ENCODE measurements at places on chromosomes 3 and 15. TPM values are rescaled to one million over a fixed set of nuclear protein-coding genes. Genes with fewer than 3 reads are reported as not detected.

Gene GATM
- 5.4 TPM for total RNA-seq

GRCh38 chr3:53122255-53122932 is 7.8 kb downstream of the RFT1 start:
- no peak for DNase-seq

Gene ZNF385D
- total RNA-seq = 7.8 TPM

DNA sequence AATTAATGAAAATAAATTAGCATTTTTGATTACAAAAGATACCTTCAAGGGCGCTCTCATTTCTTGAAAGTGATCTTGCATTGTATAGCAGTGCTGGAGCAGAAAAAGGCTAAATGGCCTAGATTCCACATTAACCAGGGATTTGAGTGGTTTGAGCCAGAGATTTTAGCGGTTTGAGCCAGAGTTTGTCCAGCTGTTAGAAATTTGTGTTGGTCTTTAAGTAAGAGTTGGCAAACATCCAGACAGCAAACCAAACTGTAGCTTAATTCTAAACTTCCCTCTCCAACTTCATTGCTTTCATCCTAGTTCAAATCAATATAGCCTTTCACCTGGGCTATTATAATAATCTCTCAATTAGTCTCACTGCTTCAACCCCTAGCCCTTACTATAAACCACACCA is 351.7 kb downstream of the IGSF11 start:
- DNase-seq = no peak

DNA sequence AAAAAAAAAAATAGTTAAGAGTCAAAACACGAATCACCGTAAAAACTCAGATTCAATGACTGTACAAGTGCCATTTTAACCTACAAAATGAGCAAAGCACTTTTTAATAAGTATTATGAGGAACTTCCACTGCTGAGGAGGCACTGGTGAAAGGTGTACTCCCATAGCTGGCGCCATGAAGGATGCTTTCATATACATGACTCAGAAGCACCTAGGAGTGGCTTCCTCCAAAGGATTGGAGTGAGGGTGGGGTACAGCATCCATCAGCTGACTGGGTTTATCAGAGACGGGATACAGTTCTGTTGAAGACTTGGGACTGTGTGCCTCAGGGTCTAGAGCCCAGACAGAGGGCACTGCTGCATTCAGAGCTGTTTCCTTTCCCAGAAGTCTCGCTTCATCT is 60.9 kb upstream of the MEX3B start:
- no peak for DNase-seq

GRCh38 chr3:127137757-127138536 is 55.0 kb upstream of the PRR23E start:
- DNase-seq = no peak

Gene NUTM1
- total RNA-seq = not detected

GRCh38 chr3:98532709-98533571 is 1.2 kb downstream of the GPR15 start:
- DNase-seq = no peak

DNA sequence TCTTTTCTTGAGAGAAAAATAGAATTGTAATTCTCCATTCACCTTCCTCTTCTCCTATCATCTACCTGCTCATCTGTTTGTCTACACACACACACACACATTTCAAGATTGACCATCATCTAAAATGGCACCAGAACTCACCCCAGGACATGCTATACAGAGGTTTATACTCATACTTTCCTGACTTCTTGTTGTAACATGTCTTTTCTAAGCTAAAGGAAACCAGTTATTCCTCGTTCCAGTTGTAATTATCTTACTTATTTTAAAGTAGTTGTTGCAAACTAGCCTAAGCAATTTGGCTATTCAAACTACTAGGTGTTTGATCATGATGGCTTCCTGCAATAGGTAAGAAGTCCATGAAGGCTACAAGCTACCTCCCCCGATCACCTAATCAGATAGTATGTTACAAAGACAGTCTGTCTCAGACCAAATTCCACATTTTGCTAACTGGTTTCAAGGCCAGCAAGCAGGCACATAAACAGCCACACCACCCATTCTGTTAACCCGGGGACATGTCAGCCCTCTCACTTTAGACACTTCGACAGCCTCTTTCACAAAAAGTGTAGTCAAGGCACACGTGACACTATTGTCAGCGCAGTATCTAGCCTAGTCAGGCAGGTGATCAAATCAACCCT is 189.7 kb downstream of the SHQ1 start:
- no peak for DNase-seq

Measured in astrocyte (in vitro differentiated cells and primary cell).